Stimulated activated CD4-positive, alpha-beta T cell treated with anti-CD3 and anti-CD28 coated beads, Interleukin-12 subunit alpha, Interleukin-12 subunit beta, amount 100 ng/mL, for 4 hours (primary cell): ENCODE measurements at places on chromosomes 12 and 14.

DNA sequence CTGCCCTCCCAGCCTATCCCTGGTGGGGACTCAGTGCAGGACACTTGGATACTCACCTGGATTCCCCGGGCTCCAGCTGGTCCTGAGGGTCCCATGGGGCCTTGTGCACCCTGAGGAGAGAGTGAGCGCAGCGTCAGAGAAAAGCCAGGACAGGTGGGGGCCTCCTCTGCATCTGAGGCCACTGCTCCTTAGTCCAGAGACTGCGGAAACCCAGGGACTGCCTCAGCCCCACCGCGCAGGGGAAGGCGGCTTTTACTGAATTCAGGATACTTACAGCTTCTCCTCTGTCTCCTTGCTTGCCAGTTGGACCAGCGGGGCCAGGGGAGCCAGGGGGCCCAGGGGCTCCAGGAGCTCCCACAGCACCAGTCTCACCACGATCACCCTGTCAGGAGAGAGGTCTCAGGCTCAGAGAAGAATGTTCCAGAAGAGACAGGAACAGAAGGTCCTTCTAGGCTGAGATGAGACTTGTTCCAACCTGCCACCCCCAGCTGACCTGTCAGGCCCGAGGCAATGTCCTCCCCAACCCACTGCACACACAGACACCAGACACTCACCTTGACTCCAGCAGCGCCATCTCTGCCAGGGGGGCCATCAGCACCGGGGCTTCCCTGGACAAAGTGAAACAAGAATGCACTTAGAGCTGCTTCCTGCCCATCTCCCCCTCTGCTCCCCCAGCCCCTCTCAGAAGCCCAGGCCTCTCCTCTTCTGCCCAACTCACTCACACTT is 13.8 kb downstream of the TMEM106C start:
- DNase-seq = no peak

GRCh38 chr12:26878661-26879119 is 45.7 kb upstream of the ITPR2 start:
- DNase-seq = no peak

GRCh38 chr12:109959411-109960093 is 36.6 kb downstream of the GIT2 start:
- no peak for DNase-seq

DNA sequence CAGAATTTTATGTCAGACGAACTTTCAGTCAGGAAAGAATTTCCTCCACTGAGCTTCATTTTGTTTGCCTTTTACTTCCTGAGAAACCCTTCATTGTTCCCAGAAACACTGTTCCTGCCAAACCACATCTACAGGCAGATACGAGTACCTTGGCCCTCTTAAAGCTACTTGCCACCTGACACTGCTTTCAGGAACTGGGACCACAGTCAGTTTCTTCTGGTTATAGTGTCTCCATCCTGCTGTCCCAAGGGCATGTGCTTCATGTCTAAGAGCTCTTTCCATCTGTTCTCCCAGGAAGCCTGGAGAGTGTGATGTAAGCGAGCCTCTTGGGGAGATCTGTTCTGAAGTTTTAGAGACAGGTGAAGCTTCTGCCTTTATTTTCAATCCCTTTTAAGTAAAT is 161.7 kb upstream of the PLEKHA5 start:
- DNase-seq = no peak

DNA sequence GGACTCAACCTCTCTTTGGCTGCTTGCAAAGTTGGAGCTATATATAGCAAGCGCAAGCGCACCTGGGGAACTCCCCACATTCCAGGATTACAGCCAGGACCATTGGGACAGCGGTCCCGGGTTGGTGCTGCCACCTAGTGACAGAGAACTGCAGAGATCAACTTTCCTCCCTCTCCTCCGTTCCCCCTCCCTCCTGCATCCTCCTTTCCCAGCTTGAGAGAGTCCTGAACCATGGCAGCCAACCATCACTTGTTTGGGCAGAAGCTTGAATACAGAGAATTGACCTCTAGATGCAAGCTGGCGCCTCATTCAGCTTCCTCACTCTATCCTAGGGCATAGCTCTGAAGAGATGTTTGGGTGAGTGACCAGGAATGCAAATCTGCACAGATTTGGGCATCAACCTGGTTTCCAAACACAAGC is 17.4 kb upstream of the FLVCR2 start:
- no peak for DNase-seq

- DNase-seq = peak; percentile 67
Measured at GRCh38 chr14:100159094-100159864, at the start of gene DEGS2. Gene DEGS2 (minus strand): TSS chr14:100159645. CDS start chr14:100159587, 58 bp downstream.

- DNase-seq = no peak
Measured at GRCh38 chr12:31631809-31632208, 27.7 kb upstream of the ETFBKMT start.

DNA sequence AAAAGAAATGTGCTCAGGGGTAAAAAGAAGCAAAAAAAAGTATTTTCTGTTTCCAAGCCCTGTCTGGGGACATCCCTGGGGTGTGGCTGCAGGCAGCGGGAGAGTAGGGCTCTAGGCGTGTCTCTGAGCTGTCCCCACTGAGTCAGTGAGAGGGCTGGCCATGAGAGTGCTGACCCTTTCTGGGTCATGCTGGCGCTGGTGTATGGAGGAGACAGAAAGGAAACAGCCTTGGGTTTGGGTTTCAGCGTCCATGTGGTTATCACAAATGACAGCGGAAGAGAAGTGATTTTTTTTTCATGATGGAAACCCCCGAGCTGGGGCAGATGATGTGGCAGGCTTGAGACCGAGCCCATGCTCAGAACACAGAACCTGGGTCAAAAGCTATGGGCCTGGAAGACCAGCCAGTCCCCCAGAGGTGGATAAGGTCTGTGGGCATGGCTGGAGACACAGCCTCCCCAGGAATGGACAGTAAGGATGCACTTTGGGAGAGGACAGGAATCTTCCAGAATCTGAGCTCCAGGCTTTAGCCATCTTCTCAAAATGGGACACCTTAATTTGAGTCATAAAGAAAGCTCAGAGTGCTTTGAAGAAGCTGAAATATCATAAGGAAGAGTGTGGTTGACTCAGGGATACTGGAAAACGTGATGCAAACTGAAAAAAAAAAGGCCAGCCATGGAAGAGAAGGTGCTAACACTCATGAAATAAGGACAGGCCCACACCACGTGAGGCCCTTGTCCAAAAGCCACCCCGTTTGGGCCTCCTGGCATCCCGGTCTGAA is 36.2 kb downstream of the SYNE3 start:
- DNase-seq = peak; percentile 12

DNA sequence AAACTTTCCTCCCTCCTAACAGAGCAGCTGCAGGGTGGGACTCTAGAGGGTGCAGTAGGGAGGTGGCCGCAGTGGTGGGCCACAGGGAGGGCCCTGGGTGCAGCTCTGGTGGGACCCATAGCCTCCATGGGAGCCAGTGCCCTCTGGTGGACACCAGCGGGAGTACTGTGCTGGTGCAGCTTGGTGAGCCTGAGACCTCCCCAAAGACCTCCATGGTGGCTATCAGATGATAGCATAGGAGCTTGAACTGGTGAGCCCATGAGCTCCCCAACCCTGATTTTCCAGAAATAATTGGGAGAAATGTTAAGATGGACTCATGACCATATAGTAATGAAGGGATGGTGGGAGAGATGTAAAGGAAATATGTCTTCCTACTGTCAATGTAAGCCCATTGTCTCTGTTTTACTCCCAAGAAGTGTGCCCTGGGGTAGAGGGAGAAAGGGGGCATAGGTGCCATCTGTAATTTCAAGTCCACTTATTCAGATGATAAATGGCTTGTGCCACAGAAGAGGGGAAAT is 98.7 kb downstream of the GAS2L3 start:
- DNase-seq = peak; percentile 19

GRCh38 chr14:75967866-75968265 is 13.9 kb downstream of the TGFB3 start:
- no peak for DNase-seq

DNA sequence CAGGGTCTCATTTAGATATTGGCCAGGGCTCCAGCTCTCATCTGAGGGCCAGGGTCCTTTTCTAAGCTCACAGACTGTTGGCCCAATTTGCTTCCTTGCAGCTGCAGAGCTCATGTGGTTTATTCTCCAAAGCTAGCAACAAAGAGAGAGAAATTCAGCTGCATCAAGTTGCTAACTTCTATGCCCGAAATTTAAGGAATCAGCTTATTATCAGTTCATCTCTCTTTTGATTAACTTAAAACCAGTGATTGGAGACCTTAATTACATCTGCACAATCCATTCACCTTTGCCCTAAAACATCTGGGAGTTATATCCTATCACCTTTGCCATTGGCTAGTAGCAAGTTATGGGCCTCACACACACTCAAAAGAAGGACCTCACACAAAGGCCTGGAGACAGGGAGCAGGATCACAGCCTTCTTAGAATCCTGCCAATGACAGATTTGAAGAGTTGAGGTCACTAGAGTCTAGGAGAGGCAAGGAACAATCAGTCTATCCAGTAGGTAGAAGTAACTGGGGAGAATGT is 258.8 kb upstream of the GARIN6 start:
- no peak for DNase-seq

GRCh38 chr14:28584951-28585350 is 181.6 kb upstream of the FOXG1 start:
- DNase-seq = no peak

DNA sequence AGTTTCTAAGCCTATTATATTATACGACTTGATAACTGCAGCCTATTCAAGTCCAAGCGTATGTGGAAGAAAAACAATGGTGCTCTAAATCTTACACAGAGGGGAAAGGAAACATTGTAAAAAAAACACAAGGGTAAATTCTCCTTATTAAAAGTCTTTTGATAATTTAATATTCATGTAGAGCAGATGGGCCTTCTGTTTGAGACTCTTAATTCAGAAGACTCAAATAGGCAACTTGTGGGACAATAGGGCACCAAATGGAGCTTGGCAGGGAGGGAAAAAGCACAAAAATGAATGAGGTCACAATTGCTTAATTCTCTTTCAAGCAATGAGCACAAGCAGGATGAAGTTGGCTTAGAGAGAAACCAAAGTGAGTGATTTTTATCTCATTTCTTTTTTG is 159.4 kb downstream of the NELL2 start:
- DNase-seq = no peak

DNA sequence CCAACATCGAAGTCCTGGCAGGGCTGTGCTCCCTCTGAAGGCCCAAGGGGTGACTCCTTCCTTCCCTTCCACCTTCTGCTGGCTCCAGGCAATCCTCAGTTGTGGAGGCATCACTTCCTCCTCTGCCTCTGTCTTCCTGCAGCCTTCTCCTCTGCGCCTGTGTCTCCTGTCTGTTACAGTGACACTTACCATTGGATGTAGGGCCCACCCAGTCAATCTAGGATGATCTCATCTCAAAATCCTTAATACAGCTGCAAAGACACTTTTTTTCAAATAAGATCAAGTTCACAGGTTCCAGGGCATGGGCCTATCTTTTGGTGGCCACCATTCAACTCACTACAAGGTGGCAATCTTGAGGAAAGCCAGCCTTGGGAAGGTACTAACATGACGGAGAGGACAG is 155.1 kb downstream of the ESRRB start:
- DNase-seq = no peak

- no peak for DNase-seq
Measured at GRCh38 chr14:70904373-70904772, 2.9 kb upstream of the PCNX1 start.

GRCh38 chr14:37932008-37932407 is 275.7 kb upstream of the SSTR1 start:
- DNase-seq = no peak
